Right ventricle myocardium superior (tissue), 1 donor: ENCODE measurements at places on chromosomes 2 and 18. TPM values are rescaled to one million over a fixed set of nuclear protein-coding genes. Genes with fewer than 3 reads are reported as not detected.

DNA sequence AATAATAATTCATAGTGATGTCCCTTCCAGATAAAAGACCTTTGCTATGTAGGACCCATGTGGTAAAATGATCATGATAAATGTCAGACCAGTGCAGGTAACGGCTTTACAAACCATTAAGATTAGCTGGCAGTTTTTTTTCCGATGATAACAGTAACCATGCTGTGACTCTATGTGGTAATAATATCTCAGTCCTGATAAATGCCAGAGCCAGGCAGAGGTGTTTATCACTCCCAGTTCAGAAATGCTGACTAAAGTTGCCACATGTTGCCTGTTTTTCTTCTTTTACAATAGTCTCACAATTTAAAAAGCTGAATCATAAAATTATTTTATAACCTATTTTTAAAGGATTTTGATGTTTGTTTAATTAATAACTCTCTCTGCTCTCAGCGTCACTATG lies 565.1 kb downstream of the ARHGAP15 start:
- no peak for DNase-seq

DNA sequence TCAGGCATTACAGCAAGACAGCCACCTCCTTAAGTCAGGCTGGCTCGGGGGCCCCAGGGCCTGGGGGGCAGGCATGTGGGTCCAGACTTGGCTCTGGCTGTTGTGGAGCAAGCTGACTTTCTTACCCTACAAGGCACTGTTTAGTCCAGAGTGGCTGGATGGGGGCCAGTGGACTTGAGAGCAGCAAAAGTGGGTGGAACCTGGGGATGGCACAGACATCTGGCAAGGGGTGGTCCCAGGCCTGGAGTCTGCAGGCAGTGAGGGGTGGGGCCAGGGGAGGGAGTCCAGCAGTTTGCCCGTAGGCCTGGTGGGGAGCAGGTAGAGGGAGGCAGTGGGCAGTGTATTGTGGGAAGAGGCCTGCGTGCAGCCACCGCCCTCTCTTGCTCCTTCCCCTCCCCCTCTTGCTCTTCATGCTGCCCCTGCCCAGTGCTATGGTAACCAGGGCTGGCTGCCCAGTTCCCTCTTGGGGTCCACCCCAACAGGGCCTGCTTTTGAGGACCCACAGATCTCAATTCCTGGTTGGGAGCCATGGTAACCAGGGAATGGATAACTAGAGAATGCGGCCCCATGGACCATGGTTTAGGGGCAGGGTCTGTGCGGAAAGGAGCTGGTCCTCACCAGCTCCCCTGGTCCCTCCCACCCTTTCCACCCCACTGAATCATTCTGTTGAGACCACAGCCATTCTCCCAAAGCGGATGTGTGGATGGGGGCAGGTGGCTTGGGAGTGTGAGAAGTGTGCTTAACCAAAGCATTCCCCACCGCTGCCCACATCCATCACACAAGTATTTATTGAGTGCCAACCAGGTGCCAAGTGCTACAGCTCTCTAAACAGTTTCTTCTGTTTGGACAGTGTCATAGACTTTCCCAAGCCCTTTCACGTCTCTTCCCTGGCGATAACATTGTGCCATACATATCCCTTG lies 19.3 kb downstream of the SPEG start:
- peak; percentile 87 for DNase-seq

GRCh38 chr2:96102596-96103186 lies 13.7 kb downstream of the ADRA2B start:
- no peak for DNase-seq

DNA sequence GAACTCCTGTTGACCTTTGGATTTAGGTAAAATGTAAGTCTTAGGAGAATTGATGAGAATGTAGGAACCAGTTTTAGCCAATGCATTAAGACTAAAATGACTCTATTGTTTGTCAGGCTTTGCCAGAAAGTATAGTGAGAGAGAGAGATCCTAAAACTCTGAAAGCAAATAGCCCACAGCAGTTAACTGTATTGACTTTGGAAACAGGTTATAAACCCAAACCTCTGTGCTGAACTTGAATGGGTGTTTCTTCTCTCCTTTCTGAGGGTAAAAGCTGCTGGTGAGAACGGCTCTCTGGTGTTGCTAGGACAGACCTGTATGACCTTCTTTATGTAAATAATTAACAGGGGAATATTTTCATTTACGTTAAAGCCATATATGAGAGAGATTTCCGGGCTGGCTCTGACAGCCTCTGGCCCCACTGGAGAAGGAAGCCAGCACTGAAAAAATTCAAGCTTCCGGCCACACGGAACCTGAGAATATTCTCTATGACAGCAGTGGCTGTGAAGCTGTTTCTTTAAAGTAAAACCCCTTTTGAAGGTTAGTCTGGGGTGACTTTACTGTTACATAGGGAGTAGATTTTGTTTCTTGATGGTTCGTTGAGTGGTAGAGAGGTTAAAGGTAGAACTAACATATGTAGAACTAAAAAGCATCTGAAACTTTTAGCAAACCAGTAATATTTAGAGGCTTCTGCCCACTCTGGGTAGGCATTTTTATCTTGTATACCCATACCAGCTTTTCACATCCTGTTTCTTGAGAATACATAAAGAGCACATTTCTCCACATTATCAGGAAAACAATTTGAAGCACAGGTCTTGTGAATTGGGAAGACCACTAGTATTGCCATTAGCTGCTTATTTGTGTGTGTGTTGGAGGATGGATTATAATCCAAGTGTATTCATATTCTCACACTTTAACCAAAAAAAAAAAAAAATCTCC lies 123.8 kb downstream of the SPTBN1 start:
- DNase-seq: no peak

- DNase-seq: no peak
These were observed 85.7 kb downstream of the COPS8 start for GRCh38 chr2:237171396-237171795.

DNA sequence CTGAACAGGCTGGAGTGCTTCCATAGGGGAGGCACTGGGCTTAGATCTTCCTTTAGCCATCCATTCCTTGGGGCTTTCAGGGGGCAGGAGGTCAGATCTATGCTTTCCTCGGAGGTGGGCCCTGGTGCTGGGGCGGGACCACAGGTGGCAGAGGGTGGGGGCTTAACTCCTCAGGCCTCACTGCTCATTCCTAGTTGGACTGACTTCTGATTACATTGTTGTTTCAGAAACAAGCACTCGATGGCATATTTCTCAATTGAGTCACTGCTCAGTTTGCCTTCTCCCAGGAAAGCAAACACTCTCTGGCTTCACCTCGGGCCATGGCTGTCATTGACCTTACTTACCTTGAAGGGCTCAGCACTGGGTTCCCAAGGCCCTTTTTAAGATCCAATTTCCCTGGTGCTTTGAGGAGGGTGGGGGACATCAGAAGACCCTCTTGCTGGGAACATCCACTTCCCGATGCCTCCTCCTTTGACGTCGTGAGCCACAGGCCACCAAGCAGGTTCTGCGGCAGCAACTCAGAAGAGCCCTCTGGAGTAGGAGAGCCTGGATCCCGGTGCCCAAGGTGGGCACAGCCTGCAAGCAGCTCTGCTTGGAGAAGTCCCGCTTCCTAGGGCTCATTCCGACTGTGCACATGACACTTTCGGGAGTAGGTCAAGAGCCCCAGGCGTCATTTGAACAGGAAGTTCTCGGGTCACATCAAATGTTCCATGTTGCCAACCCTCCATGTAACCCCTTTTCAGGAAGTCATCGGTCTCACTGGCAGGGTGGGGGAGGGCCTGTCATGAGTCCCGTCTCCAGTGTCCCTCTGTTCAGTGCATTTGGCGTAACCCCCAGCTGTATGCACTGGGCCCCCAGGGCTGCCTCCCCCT lies 40.6 kb downstream of the SDC1 start:
- DNase-seq: peak; percentile 22

CCBE1 gene
- total RNA-seq: 3.9 TPM

DNA sequence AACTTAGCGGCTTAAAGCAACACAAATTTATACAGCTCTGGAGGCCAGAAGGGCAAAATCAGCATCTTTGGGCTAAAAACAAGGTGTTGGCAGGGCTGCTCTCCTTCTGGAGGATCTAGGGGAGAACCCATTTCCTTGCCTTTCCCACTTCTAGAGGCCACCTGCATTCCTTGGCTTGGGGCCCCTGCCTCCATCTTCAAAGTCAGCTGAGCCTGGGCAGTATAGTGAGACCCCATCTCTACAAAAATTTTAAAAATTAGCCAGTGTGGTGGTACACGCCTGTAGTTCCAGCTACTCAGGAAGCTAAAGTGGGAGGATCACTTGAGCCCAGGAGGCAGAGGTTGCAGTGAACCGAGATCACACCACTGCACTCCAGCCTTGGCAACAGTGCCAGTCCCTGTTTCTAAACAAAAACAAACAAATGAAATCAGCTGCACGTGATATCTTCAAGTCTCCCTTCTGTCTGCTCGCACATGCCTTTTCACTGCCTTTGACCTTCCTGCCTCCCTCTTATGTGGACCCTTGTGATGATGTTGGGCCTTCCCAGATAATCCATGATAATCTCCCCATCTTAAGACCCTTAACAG lies 200.6 kb downstream of the ZFP36L2 start:
- no peak for DNase-seq

- no peak for DNase-seq
These were observed 63.5 kb upstream of the CTLA4 start for GRCh38 chr2:203804070-203804469.
